Stimulated activated CD4-positive, alpha-beta T cell treated with anti-CD3 and anti-CD28 coated beads, TNF-alpha, amount 100 ng/mL, for 4 hours (primary cell): ENCODE measurements at places on chromosomes 4 and X.

DNA sequence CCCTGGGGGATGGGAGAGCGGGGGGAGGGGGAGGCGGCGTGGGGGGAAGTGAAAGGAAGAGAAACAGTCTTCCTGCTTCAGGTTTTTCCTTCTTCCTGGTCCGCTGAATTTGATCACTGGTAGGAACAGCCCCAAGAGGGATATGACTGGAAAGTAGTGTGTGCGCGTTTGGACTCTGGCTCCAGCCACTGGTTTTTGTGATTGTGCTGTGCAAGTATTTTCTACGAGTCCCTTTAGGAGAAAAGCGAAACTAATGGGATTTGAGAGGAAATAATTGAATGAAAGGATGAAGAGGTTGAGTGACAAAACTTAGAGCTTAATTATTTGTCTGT, 836 bp downstream of the PRRG1 start:
- no peak for DNase-seq

DNA sequence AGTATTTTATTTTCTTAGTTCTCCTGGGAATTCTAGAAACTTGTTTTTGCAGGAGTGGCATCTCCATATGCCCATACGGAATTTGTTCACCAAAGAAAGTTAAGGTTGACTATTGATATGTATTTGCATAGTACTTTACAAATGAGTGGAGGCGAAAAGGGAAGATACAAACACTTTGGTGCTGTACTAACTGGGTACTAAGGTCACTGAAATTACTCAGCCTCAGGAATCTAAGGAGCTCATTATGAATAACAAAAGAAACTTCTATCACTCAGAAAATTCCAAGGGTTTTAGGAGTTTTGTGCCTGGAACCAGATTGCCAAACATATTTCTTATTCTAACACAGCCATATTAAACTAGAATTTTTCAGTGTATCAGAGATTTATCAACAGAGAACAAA, 27.4 kb upstream of the TMPRSS11B start:
- no peak for DNase-seq

GRCh38 chr4:87166296-87166854, 54.0 kb downstream of the KLHL8 start:
- no peak for DNase-seq

DNA sequence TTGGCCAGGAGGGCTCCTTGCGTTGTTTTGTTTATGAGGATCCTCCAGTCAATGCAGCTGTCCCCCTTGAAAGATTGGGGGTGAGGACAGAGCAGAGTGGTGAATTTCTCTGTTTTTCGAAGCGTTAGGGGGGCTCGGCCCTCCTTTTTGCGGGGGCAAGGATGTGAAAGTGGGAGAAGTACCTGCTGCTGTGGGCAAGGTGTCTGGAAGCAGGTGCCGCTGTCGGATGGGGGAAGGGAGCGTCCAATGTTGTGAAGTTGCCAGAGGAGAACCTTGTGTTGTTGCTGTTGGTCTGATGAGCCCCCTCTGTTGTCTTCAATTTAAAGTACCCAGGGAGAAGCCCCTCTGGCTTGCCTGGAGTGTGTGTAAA, 613 bp downstream of the GLRB start:
- DNase-seq: no peak

- DNase-seq: no peak
Measured at GRCh38 chr4:162804351-162804924, 362.3 kb downstream of the NAF1 start.
